ENCODE measurements at places on chromosomes 11 and 22.
A peak's percentile ranks its signal among the peaks of the same experiment; 100 is the strongest.

GRCh38 chr11:34830035-34830434 lies 86.1 kb downstream of the APIP start:
- DNase-seq: no peak

DNA sequence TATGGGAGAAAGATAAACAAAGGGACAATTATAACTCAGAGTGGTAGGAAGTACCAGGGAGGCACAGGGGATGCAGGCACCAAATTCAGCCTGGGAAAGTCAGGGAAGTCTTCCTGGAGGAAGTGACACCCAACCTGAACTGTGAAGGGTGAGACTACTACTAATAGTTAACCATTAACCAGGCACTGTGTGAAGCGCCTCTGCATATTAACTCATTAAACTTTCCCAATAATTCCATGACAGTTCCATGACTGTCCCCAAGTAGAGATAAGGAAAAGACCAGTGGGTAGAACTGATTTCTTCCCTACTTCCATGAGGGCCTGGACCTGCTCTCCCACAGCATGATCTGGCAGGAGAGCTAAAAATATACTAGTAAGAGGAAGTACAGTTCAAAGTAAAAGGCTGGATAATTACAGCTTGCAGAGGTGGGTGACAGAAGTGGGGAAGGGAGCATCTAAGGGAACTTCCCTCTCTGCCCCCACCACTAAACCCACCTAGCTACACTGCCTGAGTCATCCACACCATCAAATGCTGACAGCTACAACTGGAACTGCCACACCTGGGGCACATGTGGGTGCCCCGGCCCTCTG lies 4.7 kb upstream of the AP1B1 start:
- no peak for DNase-seq

GRCh38 chr11:119248750-119249670 lies 42.9 kb downstream of the CBL start:
- DNase-seq: no peak

- peak; percentile 75 for DNase-seq
These were observed 45.7 kb downstream of the TXN2 start for GRCh38 chr22:36435516-36436415.

- DNase-seq: no peak
These were observed 943.3 kb downstream of the BRD1 start for GRCh38 chr22:48884324-48884723.

DNA sequence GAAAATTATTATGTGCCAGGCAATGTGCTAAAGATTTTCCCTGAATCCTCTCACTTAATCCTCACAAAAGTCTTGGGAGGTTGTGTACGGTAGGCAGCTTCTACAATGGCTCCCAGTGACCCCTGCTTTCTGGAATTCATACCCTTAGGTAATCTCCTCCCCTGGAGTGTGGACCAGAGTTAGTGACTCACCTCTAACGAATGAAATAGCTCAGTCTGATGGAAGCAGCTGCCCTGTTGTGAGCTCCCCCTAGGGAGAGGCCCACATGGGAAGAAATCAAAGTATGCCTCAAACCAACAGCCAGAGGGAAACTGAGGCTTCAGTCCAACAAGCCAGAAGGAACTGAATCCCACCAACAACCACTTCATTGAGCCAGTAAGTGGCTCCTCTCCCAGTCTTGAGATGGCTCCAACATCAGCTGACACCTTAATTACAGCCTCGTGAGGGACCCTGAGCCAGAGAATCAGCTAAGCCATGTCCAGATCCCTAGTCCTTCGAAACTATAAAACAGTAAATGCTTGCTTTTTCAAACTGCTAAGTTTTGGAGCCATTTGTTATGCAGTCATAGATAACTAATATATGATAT lies 98.9 kb upstream of the ISX start:
- DNase-seq: no peak

GRCh38 chr22:42320443-42321416 lies 50.3 kb upstream of the TCF20 start:
- no peak for DNase-seq

DNA sequence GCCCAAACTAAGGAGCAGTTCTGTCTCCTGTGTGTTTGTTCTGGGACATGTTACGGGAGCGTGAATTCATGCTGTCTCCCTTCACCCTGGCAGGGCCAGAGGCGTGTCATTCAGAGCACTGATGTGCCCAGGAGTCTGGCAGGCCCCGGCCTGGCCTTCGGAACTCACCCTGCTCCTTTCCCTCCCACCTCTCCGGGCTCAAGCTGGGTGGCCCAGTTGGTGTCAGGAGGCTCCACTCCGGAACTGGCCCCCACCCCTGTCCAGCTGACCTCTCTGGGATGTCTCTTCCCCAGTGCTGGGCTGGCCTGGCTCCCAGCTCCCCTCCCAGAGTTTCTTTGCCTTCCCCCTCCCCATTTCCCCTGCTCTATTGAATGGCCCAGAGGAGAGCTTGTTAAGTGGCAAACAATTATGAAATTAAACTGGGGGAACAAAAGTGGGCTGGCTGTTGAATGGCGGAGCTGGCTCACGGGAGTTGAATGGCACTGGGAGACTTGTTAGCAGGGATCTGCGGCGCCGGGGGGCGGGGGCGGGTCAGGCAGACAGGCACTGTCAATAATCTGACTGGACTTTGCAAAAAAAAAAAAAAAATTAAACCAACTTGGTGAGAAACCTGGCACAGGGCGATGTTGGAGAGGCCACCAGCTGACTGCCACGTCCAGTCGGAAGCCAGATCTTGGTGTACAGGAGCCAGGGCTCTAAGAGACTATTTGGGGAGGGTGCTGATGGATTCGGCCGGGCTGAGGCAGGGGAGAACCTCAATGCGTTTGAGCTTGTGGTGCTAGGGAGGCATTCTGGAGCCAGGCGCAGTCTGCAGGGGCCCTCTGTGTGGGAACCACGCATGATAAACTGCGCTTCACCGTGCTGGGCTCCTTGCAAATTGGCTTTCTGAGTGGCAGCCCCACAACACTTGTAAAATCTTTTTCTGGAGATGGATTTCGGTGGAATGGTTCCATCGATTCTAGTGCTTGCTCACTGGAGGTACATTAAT lies 1.3 kb downstream of the MPPED1 start:
- no peak for DNase-seq

DNA sequence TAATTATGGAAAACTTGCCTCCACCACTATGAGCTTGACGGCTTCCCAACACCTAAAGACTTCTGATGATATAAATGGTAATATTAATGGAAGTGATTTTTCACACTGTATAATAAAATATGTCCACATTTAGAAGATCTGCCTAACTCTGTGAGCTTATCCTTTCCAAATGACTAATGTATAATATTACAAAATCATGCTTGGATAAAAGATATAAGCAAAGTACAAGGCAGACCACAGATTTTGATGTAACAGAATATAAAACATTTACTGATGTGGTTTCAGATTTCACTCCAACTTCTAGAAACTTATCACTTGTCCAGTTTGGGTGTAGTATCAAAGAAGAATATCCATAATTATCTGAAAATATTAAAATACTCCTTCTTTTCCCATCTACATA lies 36.9 kb downstream of the GALNT18 start:
- no peak for DNase-seq

GRCh38 chr11:94590352-94591041 lies 23.3 kb downstream of the PIWIL4 start:
- no peak for DNase-seq

DNA sequence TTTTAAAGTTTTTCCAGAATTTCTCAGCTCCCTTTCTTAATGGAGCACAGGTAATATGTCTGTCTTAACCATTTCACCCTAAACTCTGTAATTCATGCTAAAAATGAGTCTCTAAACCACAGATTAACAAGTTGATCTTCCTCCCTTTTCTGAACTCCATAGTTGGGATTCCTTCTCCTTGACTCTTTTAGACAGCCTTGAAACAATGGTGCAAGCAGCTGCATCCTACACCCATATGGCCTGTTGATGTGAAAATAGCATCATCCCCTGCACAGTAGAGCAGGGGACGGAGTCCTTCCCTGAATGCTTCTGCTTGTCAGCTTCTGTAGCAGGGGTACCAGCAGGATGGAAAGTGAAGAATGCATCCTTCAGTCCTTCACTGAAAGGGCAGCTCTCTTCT lies 192.8 kb upstream of the SORL1-AS1 start:
- no peak for DNase-seq

- no peak for DNase-seq
These were observed 87.1 kb upstream of the YWHAH start for GRCh38 chr22:31857247-31857646.

- DNase-seq: no peak
These were observed 627.0 kb downstream of the KCNA4 start for GRCh38 chr11:29389793-29390192.

- no peak for DNase-seq
These were observed 178.0 kb downstream of the DSCAML1 start for GRCh38 chr11:117618982-117619355.

GRCh38 chr11:77650123-77650522 lies 12.5 kb upstream of the CLNS1A start:
- DNase-seq: no peak

DNA sequence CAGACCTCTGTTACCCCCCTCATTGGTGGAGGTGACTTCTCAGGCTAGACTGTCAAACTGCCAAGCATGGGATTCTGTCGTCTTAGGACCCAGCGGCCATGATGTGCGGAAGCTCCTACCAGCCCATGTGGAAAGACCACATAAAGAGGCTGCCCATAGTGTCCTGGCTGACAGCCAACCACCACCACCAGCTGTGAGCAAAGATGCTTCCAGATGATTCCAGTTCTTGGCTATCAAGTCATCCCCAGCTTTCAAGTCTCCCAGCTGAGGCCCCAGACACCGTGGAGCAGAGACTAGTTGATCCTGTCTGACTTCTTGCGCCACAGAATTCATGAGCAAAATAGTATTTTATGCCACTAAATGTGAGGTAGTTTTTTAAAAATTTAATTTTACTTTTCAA lies 32.9 kb downstream of the SCUBE1 start:
- no peak for DNase-seq

DNA sequence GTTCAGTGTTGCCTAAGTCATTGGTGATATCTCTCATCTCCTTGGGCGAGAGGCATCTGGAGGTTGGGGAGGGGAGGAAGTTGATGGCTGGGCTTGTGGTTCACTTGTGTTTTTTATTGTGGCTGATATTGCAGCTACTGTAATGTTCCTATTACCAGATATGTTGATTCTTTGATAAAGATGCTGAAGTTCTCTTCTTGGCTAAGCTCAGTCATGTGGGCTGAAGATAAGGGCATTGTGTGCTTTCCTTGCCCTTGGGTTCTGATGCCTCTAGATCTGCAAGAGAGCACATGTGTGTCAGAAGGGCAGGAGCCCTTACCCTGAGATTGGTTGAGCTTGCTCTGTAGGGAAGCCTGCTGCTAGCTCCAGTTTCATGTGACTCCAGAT lies 12.0 kb downstream of the STX3 start:
- peak; percentile 55 for DNase-seq

All from naive thymus-derived CD4-positive, alpha-beta T cell (primary cell).